Stimulated activated CD4-positive, alpha-beta T cell treated with anti-CD3 and anti-CD28 coated beads, Interleukin-1b, Interleukin-23, amount 100 ng/mL, for 1 hour (primary cell): ENCODE measurements at places on chromosomes 6 and 20.

DNA sequence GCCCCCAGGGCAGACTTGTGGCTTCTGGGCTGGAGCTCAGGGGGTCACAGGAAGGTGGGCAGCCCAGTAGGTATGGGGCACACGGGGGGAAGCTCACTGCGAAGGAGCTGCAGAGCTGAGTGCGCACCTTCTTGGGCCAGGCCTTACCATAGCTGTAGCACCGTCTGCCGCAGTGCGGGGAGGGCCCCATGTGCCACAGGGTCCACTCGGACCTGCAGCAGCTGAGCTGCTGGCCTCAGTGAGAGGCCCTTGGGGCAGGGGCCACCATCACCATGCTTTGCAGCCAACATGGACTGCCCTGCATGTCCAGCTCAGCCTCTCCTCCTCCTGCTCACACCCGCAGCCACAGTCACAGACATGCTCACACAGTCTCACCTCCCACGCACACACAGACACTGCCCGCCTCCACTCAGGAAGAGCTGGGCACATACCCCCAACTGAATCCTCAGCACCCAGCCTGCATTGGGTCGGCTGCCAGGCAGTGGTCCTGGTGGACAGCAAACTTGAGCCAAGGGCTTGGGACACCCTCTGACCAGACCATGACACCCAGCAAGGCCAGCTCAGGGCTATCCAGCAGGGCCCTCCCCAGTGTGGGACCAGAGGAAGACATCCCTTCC lies 35.3 kb downstream of the YTHDF1 start:
- DNase-seq = no peak

- DNase-seq = no peak
Observed at GRCh38 chr6:99645986-99646385, 39.4 kb downstream of the PRDM13 start.

GRCh38 chr20:39109933-39110818 lies 148.0 kb downstream of the DHX35 start:
- no peak for DNase-seq

DNA sequence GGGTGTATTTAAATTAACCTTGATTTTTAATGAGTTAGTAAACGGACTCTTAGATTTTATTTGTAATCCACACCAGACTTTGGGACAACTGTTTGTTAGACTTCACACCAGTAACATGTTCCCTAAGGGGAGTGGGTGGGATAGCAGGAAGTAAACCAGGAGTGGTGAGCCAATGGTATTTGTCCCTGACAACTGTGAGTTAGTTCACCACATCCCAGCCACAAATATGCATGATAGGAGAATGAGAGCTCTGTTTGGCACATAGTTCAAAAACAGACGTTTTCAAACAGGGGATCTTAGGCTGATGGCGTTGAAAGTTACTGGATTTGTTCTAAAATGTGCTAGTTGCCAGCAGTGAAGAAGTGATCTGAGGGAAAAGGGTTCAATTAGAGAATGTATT lies 18.7 kb upstream of the COL10A1 start:
- DNase-seq = no peak

GRCh38 chr6:52574709-52575501 lies 2.0 kb downstream of the TRAM2 start:
- no peak for DNase-seq

GRCh38 chr6:21732731-21733130 lies 139.2 kb downstream of the SOX4 start:
- DNase-seq = no peak

DNA sequence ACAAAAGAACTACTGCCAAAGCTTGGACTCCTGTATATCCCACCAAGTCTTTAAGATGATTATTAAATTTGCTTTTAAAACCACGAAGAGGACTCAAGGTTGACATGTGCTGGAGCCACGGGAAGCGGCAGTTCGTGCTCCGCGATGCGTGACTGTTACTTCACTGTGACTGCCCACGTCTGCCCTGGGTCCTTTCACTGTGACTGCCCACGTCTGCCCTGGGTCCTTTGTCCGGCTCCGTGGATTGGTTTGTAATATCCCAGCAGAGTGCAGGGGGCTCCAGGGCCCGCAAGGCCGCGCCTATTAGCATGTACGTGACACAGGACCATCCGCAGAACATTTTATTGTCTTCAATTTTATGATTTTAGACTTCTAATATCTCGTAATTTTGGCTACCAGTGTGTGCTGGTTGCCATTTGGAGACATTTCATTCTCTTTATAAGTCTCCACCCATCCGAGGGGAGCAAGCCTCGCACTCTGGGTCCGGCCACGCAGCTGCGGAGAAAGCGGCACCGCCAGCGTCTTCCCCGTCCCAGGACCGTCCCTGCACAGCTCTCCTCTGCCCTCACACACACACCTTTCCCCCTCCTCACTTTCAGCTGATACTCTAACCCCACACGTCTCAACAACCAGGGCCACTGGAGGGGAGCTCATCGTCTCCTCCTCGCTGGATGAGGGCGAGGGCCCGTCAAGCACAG lies 42.9 kb downstream of the DACT2 start:
- no peak for DNase-seq

DNA sequence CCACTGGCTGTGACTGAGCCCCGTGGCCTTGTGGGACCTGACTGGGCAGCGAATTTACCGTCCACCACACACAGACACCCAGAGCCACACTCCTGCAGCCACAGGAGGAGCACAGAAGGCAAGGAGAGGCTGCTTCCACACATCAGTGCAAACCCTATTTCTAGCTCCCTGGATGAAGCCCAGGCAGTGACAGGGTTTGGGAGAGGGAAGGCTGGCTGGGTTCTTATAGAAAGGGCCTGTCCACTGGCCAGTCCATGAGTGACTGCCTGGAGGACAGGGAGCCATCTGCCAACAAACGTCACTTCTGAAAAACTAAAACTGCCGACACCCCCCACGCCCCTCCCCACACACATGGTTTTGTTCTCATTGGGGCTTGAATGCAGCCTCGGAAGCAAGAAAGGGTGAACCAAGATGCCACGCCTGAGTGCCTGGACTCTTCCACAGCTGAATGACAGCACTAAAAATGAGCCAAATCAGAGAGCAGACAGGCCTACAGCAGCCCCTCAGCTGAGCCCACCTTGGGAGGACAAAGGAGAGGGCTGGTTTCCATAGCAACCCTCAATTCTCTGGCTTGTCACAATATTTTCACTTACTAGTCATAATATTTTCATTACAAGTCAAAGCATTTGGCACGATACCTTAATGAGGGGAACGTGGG lies 38.4 kb downstream of the RRBP1 start:
- DNase-seq = no peak

DNA sequence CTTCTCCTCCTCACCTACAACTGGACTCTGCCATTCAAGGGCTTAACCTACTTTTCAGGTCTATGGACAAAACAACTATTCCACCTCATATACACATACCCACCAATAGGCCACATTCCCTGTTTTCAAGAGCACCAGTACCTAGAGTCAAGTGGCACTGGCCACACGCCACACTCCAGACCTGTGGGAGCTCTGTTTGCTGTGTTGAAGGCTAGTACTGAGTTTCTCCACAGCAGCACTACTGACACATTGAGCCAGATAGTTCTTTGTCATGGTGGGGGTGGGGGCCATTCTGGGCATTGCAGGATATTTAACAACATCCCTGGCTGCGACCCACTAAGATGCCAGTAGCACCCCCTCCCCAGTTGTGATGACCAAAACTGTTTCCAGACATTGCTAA lies 84.1 kb downstream of the RALGAPA2 start:
- no peak for DNase-seq

DNA sequence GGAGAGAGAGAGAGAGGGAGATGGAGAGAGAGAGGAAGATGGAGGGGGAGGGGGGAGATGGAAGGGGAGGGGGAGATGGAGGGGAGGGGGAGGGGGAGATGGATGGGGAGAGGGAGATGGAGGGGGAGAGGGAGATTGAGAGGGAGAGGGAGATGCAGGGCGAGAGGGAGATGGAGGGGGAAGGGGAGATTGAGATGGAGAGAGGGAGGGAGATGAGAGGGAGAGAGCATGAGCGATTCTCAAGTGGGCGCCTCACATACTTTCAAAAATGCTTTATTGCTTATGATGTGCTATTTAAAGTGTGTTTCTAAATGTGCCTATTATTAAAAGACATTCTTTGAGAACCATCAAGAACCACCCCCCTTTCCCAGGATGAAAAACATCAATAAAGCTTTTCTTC lies 43.7 kb upstream of the DACT2 start:
- DNase-seq = no peak

DNA sequence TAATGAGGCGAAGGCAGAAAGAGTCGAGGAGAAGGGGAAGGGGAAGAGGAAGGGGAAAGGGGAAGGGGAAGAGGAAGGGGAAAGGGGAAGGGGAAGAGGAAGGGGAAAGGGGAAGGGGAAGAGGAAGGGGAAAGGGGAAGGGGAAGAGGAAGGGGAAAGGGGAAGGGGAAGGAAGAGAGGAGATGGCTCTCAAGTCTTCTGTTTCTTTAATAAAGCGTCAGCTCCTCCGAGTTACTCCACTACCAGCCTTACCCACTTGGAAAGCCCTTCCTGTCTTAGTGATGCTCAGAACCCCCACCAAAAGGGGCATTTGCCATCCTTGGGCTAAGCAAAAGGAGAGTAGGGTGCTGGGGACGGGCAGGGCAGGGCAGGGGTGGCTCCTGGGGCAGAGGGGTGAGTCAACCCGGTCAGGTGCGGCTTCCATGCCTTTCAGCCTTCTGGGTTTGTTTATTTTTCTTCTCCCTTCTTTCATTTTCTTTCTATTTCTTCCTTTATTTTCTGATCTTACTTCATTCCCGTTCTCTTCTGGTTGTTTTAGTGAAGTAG lies 476 bp upstream of the CLIC5 start:
- DNase-seq = no peak

DNA sequence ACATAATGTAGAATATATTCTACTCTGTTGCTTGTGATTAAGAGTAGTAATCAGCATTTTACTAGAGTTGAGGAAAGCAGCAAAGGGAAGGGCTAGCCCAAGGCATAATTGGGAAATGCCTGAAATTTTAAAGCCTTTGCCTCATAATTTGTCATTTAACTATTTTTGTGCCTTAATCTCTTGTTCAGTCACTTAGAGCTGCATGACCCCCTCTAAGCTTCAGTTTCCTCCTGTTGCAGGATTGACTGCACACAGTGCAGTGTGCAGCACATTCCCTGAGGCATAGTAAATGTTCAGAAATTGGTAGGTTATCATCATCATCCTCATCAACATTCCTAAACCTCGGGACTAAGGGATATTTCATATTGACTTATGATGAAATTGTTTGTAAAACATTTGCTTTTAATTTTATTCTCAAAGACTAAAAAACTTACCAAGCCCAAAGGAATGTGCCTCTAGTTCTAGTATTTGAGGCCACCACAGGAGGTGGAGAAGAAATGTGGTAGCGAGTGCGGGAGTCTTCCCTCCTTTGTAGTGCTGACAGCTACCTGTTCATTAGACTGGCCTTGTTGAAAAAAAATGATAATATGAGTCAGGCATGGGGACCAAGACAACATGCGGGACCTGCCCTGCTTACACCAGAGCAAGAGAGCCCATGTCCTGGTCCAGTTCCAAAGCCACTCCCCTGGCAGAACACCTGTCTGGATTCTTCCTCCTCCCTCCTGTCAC lies 14.8 kb upstream of the TENT5A start:
- no peak for DNase-seq

DNA sequence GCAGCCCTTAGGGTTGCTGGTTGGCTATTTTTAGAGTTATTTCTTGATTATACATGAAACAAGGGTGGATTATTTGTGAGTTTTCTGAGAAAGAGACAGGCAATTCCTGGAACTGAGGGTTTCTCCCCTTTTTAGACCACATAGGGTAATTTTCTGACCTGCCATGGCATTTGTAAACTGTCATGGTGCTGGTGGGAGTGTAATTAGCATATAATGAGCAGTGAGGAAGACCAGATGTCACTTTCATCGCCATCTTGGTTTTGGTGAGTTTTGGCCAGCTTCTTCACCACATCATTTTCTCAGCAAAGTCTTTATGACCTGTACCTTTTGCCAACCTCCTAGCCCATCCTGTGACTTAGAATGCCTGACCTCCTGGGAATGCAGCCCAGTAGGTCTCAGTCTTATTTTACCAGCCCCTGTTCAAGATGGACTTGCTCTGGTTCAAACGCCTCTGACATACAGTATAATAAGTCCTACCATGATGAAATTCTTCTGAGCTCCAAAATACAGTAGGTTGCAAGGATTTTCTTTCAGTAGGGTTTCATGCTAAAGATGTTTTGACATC lies 117.1 kb downstream of the ISM1 start:
- no peak for DNase-seq

DNA sequence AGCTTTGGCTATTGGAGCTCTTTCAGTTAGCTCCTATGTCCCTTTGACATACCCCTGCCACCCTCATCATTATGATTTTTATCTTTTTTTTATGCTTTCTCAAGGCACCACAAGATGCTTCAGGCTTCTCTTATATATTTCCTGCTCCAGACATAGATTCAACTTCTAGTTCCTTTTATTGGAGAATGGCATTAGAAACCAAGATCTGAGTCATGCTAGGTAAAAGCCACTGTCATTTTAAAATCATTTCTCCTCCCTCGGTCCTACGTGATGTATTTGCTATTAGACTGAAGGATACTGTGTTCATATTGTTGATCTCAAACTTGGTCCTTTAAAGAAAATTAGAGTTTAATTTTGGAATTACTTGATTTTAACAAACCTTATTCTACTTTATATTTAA lies 8.3 kb downstream of the TENT5A start:
- no peak for DNase-seq

DNA sequence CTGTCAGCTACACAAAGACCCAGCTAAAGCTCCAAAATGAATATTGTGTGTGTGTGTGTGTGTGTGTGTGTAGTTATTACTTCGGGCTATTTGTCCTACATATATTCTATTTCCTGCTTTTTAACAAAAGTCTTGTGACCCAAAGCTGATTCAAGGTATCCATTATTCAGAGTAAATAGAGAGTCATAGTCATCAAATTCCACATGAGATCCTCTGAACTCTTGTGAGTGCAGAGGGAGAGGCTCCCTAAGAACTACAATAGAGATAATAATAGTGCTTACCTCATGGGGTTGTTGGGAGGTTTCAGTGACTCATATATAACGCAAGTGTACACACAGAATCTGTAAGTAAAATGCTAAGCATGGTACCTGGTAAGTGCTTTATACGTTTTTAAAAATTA lies 95.6 kb upstream of the SHLD1 start:
- no peak for DNase-seq

- DNase-seq = no peak
Observed at GRCh38 chr20:10665027-10665561, 8.7 kb downstream of the JAG1 start.

DNA sequence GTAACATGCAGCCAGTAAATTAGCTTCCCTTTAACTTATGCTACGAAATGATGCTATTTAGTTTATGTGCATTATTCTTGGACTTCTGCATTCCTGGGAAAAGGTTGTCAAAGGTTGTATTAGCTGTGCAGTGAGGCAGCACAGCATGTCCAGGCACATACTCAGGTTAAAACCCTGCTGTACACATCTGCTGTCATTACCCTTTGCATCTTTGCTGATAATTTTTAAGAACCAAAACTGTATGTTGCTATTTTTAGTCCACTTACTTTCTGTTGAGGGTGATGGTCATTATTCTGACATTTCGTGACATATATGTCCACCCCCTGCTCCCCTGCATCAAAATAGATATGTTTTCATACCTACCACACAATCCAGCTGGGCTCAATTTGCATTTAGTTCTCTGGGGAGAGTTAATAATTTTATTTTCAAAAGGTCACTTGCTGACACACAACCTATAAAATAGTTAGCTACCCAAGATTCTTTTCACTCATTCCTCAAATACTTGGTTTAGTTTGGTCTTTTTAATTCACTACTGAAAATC lies 142.5 kb upstream of the SPACA1 start:
- no peak for DNase-seq
